ENCODE measurements at places on chromosomes 5 and 9.

DNA sequence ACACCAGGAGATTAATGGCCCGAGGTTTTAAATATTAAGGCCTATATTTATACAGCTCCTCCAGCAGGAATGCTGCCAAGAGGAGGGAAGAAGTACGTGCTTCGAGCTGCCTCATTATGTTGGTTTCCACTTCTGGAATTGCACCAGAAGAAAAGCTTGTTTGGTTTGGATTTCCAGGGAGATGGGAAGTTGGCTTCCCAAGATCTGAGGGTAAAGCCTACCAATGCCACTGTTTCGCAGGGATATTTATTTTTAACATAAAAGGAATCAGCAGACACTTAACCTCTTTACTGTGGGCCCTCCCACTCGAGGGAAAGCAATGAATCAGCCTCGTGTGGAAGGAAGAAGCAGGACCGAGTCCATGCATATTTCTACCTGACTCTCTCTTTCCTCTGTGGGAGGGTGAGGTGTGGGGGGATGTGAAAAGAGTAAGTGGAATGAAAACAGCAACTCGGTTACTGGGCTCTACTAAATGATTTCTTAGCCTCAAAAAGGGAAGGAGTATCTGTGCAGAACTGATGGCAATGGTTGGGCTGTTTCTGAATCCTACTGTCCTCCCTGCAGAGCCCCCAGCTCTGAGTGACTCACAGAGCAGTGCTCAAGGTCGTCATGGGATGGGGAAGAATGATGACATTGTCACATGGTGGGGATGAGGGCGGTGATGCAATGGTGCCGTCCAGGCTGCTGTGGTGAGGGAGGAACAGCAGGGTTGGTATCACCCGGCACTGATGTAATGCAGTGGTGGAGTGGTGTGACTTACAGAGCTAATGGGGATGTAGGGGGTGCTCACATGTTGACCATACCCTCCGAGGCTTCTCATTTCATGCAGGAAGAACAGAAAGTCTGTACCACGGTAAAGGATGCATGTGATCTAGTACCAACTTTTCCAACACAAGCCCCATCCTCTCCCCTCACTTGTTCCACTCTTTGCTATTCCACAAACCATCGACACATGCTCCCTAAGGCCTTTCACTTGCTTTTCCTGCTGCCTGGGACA is 215.0 kb upstream of the PANK3 start:
- DNase-seq, result no peak

GRCh38 chr5:61186634-61187033 is 24.4 kb upstream of the SMIM15 start:
- no peak for DNase-seq

DNA sequence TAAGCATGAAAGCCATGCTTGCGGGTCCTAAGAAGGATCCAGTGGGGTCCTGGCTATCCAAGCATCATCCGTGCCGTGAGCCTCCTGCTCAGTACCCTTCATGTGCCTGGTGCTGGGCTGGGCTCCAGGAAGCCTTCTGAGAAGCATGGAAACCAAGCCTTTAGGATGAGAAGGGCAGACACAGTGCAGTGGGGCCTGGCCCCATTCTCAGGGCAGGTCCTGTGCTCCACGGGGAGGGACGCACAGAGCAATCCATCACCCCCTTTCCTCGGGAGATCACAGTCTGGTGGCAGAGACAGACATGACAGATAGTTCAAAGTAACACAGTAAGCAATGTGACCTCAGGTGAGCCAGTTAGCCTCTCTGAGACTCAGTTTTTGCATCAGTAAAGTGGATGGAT is 76.9 kb downstream of the RGS3 start:
- DNase-seq, result no peak

GRCh38 chr9:125428902-125429467 is 167.4 kb downstream of the GAPVD1 start:
- no peak for DNase-seq

DNA sequence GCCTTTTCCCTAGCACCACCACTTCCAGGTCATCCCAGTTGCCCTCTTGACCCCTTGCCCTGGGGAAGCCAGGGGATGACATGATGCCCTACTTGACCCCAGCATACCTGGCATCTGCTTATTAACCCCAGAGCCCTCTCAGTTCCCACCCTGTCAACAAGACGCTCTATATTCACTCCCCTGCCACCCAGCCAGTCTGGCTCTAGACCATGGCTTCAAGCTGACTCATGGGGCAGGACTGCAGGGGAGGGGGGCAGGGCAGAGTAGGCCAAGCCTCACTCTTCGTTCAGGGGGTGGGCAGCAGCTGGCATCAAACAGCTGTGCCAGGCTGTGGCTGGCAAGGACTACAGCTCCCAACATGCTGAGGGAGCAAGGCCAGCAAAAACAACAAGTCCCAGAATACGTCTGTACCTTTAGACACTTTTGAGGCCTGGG is 5.3 kb downstream of the ATOSB start:
- DNase-seq, result no peak

DNA sequence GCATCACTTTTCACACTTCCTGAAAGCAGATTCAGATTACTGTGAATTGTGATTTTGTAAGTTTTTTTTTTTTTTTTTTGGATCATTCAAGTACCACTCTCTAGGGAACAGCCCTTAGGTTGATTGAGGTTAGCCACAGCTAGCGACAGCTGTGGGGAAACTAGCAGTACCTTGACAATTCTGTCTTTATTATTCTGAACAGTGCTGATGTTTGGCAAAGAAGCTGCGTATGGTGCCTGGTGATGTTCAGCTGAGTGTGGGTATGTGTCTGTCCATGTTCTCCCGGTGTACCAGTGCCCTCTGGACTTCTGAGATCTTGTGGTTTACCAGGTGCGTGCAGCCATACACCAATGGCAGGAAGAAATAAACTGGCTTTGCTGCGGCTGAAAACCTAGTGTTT is 117.3 kb upstream of the PLPPR1 start:
- no peak for DNase-seq

DNA sequence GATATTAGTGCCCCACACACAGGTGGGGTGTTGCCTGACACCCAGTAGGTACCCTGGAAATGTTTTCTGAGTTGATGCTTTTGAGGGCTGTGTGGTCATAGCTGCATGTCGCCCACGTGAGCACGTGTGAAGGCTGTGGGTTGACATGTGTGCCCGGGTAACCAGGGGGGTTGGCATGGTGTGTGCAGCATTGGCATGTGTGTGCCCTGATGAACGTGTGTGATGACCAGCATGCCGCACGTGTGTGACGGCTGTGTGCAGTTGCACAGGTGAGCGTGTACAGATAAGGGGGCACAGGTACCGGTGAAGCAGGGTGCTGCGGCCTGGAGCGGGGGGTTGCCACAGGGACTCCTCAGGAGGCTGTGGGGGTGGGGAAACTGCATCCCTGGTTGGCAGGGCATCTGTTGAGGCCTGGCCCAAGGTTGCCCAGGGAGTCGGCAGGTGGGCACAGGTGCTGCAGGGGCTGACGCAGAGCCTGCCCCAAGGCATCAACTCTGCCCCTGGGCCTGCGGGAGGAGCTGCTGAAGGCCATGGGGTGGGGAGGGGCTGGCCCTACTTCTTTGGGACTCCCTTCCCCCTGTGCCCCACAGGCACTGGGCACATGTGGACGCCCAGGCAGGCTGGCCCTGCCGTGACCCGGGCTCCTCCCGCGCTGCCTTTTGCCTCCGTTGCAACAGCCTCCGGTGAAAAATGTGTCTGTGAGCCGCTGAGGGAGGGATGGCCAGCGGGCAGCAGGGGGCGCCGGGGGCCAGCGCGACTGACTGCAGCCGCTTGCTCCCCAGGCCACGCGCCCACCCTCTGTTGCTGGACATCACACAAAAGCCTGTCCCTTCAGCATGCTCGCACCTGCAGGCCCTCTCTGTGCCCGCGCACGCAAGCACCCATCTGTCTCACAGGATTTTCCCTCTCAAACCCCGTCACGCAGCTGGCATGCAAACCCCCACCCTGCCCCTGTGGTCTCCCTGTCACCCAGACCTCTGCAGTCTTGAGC is 2.2 kb downstream of the UNC5A start:
- DNase-seq, result no peak

- DNase-seq, result peak; percentile 91
Measured at GRCh38 chr9:128684325-128685199, 4.5 kb upstream of the SET start.

GRCh38 chr9:136117291-136117915 is 1.3 kb downstream of the TMEM250 start:
- no peak for DNase-seq

DNA sequence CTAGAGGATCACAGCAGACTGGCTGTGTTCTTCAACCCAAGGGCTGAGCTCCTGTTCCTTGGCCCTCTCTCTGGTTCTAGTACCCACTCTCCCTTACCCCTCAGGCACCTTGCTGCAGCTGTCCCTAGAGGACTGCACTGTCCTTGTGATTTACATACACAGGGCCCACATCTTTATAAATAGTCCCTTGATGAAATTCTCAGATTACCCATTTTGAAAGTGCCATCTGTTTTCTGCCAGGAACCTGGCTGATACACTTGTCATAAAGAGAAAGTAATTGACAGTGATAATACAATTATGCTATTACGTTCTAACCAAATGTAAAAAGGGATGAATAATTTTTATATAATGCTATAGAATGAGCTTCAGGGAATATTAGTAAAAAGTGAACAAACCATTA is 16.5 kb upstream of the SPARC start:
- no peak for DNase-seq

DNA sequence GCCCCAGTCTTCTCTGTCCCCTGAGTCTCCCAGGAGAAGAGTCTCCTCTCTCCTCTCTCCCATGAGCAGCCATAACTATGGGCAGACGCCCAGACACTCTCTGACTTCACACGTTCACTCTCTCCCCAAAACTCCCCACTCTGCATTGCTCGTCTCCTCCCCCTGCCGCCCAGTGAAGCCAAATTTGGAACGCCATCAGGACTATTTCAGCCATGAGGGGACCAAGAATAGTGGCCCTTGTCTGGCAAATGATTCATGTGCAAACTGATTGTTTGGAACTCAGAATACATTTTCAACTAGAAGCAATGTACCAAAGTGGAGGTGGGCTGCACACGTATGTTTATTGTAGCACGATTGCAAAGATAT is 20.9 kb downstream of the CMBL start:
- DNase-seq, result no peak

- DNase-seq, result no peak
Measured at GRCh38 chr9:22050924-22051323, 41.8 kb upstream of the CDKN2B start.

DNA sequence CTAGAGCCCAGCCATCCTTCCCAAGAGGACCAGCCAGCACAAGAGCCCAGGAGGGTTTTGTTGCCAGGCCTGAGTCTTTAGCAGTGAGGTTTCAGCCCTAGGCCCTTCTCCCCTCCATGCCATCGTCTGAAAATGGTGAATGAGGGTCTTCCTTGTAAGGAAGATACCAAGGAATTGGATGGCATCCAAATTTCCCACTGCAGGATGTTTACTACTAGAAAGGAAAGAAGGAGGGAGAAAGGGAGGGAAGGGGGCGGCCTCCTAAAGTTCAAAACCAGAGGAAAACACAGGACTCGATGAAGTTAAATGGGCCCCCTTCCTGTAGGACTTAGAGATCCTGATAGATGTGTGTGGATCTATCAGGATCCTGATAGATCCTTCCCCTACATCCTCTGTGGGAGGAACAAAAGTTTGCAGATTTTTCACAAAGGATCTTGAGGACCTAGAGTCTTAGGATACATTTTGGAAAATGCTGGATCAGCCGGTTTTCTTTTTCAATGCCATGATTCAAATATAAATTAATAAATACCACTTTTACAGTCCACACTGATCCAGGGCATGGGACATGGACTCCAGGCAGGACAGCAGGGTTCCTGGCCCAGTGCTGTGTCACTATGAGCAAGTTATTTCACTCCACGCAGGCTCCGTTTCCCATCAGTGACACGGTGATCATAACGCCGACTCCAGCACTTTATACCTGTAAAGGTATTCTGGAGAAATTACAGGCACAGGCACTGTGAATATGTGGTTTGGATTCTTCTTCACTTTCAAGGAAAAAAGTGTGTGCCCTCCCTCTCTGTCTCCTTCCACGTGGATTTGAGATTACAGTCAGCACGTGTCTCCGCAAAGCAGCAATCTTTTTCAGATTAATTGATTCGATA is 40.9 kb downstream of the C5orf15 start:
- no peak for DNase-seq

DNA sequence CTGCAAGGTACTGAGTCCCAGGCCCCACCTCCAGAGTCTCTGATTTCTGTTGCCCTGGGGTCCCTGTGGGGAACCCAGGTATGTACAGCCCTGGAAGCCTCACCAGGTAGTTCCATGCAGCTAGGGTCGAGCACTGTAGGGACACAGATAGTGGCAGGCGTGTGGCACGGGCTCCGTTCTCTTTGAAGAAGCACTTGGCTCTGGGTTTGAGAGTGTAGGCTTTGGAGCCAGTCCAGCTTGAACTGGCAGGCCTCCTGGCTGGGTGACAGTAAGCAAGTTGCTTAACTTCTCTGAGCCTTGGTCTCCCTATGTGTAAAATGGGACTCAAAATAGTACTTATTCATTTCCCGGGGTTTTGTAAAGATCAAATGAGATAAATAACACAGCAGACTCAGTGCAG is 5.6 kb downstream of the OLFM1 start:
- no peak for DNase-seq

GRCh38 chr9:36161187-36161586 is 8.0 kb upstream of the CCIN start:
- no peak for DNase-seq

DNA sequence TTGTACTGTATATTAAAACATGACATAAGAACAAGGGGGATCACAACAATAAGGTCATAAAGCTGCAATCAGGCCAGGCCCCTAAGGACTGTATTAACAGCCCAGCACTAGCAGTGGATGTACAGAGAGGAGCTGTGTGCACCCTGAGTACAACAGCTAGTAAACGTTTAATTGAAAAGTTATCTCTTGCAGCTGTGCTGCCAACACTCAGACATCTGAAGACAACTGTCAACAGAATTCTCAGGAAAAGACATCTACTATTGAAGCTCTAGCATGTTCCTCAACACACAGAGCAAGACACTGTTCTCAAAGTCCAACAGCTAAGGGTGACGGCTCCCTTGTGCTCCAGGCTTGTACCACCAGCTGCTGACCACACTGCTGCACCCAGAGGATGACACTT is 199.6 kb downstream of the DCP2 start:
- no peak for DNase-seq

- no peak for DNase-seq
Measured at GRCh38 chr5:51846015-51846414, 462.8 kb downstream of the ISL1 start.

DNA sequence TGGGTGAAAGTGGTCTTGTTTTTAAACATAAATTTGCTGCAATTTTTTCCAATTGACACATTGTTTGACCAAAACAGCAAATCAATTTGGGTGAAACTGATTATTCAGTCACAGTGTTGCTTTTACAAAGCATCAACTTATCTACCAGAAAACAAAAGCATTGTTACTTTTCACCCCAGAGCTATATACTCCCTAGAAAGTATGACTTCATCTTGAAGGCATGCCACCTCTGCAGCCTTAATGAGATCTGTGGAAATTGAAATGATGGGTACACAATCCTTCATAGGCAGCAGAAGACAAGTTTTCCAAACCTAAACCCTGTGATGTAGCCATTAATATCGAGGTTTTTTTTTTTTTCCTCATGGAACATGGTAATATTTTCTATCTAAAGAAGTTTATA is 615.9 kb downstream of the CHSY3 start:
- DNase-seq, result no peak

- no peak for DNase-seq
Measured at GRCh38 chr5:129098488-129099183, 4.1 kb downstream of the ISOC1 start.
